ENCODE measurements at places on chromosomes 5 and 9.

GRCh38 chr5:126810596-126811380, 33.9 kb downstream of the LMNB1 start:
- no peak for DNase-seq

- DNase-seq: no peak
Measured at GRCh38 chr9:122005597-122005996, 87.5 kb downstream of the TTLL11 start.

GRCh38 chr5:141211-141610, 49.2 kb downstream of the PLEKHG4B start:
- no peak for DNase-seq

GRCh38 chr5:135429301-135430134, 17.6 kb downstream of the DCANP1 start:
- peak; percentile 78 for DNase-seq

DNA sequence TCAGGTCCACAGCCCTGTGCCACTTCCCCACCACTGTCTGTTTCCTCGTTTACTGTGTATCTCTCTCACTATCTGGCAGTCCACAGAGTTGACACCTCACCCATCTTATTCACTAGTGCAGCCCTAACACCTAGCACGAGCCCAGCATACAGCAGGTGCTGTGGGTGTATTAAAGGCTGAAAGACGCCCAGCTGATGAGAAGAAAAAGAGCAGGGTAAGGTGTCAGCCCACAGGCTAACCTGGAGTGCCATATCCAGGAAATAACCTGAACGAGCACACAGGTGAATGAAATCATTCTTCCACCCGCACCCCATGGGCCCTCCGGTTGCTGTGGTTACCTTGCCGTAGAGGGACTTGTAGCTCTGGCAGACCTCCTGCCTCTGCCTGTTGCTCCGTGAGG, 18.6 kb downstream of the ANXA6 start:
- DNase-seq: no peak

DNA sequence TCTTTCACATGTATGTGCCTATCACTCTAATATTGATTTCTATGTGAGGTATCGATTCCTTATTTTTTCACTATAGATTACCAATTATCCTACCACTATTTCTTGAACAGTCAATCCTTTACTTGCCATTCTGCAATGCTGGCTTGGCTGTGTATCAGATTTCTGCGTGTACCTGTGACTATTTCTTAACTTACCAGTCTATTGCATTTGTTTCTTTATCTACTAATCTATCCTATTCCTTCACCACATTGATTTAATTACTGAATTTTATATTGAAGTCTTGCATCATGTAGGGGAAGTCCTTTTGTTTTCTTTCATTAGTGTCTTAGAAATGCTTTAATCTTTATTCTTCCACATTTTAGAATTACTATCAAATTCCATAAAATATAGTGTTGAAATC, 684.8 kb downstream of the LRRC70 start:
- no peak for DNase-seq

DNA sequence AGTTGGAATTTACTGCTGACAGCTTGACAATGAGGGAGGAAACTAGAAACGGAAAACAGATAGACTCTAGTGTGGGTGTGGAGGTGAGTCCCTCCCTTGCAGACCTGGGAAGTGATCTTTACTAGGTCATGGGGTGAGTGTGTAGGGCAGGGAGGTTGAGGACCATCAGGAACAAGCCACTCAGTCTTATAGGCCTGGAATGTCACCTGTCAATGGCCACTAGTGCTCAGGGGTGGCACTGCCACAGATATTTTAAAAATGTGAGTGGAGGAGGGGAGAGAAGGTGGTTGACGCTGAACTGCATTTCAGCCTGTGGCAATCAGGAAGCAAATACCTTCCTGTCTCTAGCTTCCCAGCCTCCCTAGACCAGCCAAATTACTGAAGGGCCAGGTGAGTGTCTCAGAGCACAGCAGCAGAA, 9.0 kb downstream of the OR2S2 start:
- no peak for DNase-seq
